Lower lobe of right lung (tissue), 2 donors: ENCODE measurements at places on chromosomes 2 and 18. TPM values are rescaled to one million over a fixed set of nuclear protein-coding genes. Genes with fewer than 3 reads are reported as not detected.
A peak's percentile ranks its signal among the peaks of the same experiment; 100 is the strongest.

GRCh38 chr2:117071556-117072102 is 742.9 kb upstream of the DDX18 start:
- H3K27ac ChIP-seq = no peak overlapping the region
- H3K27me3 ChIP-seq = no peaks in the 10 kb centered on the region
- no peak overlapping the region for H3K4me3 ChIP-seq
- no peak for DNase-seq

UGT1A8 gene
- not detected for total RNA-seq

GRCh38 chr2:191610756-191611155 is 67.2 kb upstream of the NABP1 start:
- peaks cover 4% of the 10 kb centered on the region for H3K4me1 ChIP-seq
- H3K27me3 ChIP-seq = no peaks in the 10 kb centered on the region
- H3K4me3 ChIP-seq = no peak overlapping the region
- no peaks in the 10 kb centered on the region for H3K36me3 ChIP-seq
- no peak for DNase-seq
- H3K27ac ChIP-seq = no peak overlapping the region

DLGAP1 gene
- total RNA-seq = 3.8 TPM

DNA sequence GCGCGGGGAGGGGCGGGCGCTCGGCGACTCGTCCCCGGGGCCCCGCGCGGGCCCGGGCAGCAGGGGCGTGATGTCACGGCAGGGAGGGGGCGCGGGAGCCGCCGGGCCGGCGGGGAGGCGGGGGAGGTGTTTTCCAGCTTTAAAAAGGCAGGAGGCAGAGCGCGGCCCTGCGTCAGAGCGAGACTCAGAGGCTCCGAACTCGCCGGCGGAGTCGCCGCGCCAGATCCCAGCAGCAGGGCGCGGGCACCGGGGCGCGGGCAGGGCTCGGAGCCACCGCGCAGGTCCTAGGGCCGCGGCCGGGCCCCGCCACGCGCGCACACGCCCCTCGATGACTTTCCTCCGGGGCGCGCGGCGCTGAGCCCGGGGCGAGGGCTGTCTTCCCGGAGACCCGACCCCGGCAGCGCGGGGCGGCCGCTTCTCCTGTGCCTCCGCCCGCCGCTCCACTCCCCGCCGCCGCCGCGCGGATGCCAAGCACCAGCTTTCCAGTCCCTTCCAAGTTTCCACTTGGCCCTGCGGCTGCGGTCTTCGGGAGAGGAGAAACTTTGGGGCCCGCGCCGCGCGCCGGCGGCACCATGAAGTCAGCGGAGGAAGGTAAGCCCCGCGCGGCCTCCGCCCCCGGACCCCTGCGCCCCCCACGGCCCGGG is at the start of gene NFATC1:
Gene NFATC1 (plus strand): TSS at position 170 of the 644 bp plus-strand sequence. CDS start 295 bp downstream, at position 465.
- DNase-seq = peak; percentile 80
- peak within 1 kb of the TSS; percentile 91 for H3K27ac ChIP-seq
- H3K4me3 ChIP-seq = peak within 1 kb of the TSS; percentile 62
- no peaks in the 10 kb centered on the region for H3K36me3 ChIP-seq
- H3K4me1 ChIP-seq = peaks cover 33% of the 10 kb centered on the region

GRCh38 chr2:196951973-196952372 is 25.5 kb upstream of the PGAP1 start:
- H3K36me3 ChIP-seq = no peaks in the 10 kb centered on the region
- H3K4me1 ChIP-seq = no peaks in the 10 kb centered on the region
- H3K27ac ChIP-seq = no peak overlapping the region
- no peak overlapping the region for H3K4me3 ChIP-seq
- DNase-seq = no peak

- H3K27me3 ChIP-seq = no peaks in the 10 kb centered on the region
- H3K36me3 ChIP-seq = no peaks in the 10 kb centered on the region
- H3K4me1 ChIP-seq = no peaks in the 10 kb centered on the region
Measured at GRCh38 chr18:8478968-8479370, 130.3 kb upstream of the RAB12 start.

GRCh38 chr2:219495531-219496122 is 3.1 kb upstream of the GMPPA start:
- no peak for DNase-seq
- H3K4me1 ChIP-seq = peaks cover 29% of the 10 kb centered on the region
- H3K36me3 ChIP-seq = no peaks in the 10 kb centered on the region
- H3K27ac ChIP-seq = no peak overlapping the region
- H3K4me3 ChIP-seq = no peak overlapping the region

DNAH6 gene
- 6.3 TPM for total RNA-seq

CARF gene
- total RNA-seq = 11.4 TPM

NEDD4L gene
- 203 TPM for total RNA-seq

- no peak overlapping the region for H3K4me3 ChIP-seq
- no peak for DNase-seq
- H3K4me1 ChIP-seq = peaks cover 78% of the 10 kb centered on the region
- H3K27me3 ChIP-seq = no peaks in the 10 kb centered on the region
Measured at GRCh38 chr2:36413218-36413617, 57.6 kb downstream of the CRIM1 start.

DNA sequence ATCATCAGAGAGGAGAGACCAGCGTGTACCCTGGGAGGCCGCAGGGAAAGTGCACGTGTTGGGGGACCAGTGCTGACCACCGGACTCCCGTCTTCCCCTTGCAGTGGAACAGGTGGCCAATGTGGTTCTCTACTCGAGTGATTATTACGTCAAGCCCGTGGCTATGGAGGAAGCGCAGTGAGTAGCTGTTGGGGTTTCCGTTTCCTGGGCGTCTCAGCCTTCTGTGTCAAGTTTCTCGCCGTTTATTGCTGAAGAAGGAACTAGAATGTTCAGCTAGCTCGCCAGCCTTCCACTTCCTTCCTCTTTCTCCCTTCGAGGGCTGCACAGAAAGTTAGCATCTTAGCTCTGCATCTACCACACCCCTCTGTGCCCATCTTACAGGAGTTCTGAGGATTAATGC is 22.8 kb upstream of the DGKD start:
- no peak overlapping the region for H3K4me3 ChIP-seq
- peak overlapping the region; percentile 70 for H3K27ac ChIP-seq
- H3K27me3 ChIP-seq = no peaks in the 10 kb centered on the region

SAG gene
- total RNA-seq = not detected

GRCh38 chr18:46278481-46279465 is 174.6 kb downstream of the HAUS1 start:
- H3K36me3 ChIP-seq = no peaks in the 10 kb centered on the region
- no peaks in the 10 kb centered on the region for H3K27me3 ChIP-seq

DNA sequence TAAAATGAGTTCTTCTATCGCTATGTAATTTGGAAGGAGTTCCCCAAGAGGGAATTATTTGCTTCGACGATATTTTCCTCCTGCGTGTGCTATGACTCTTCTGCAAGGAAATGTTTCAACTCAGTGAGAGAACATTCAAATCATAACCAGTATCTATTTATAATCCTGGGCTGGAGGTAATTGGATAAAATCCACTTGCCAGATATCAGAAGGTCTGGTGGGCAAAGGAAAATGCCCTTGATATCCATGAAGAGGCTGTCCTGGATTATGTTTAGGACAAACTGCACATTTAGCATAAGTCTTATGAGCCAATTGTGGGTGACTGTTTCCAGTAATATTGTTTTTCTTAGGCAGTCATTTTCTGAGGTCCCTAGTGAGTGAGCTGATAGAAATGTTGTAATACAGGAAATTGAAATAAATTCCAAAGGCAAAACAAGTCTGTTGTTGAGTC is 17.7 kb downstream of the RPIA start:
- H3K27me3 ChIP-seq = no peaks in the 10 kb centered on the region
- peaks cover 5% of the 10 kb centered on the region for H3K4me1 ChIP-seq
- H3K36me3 ChIP-seq = peaks cover 5% of the 10 kb centered on the region
- H3K4me3 ChIP-seq = no peak overlapping the region
- DNase-seq = no peak

DNA sequence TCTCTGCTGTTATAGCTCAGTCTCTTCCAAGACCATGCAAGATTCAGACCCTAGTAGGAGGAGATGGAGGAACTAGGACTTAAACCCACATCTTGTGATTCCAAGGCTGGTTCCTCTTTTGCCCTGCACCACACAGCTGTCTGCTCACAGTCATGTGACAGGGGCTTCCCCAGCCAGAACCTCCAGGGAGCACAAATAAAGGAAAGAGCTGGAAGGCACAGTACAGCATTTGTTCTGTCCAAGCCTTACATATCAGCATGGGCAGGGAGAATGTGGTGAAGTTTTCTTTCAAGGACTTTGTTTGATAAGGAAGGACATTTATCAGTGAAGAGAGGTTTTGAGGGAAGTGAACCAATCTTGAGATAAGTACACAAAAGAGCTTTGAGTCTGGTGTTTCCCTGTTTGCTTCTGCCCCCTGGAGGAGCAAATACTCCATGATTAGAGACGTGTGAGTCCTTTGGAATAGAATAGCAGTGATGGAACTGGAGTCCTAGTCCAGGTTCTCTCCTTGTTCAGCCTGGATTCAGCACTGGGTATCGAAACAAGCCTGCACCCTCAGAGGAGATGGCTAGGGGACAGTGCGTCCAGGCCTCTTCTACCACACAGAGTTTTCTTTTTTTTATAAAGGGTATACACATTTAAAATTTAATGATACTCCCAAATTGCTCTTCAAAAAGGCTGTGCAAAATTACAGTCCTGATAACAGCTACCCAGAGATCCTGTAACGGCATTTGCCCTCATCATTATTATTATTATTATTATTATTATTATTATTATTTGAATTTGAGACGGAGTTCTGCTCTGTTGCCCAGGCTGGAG is 24.6 kb upstream of the CASP10 start:
- H3K4me1 ChIP-seq = peaks cover 63% of the 10 kb centered on the region
- H3K27ac ChIP-seq = peak overlapping the region; percentile 71
- DNase-seq = peak; percentile 79

GAREM2 gene
- 2.0 TPM for total RNA-seq

GREB1 gene
- 2.3 TPM for total RNA-seq

ABCB11 gene
- total RNA-seq = 0.32 TPM

CIB4 gene
- total RNA-seq = not detected
